Anterior cingulate cortex (tissue), 58 donors: ENCODE measurements at places on chromosomes 1 and 21.

DNA sequence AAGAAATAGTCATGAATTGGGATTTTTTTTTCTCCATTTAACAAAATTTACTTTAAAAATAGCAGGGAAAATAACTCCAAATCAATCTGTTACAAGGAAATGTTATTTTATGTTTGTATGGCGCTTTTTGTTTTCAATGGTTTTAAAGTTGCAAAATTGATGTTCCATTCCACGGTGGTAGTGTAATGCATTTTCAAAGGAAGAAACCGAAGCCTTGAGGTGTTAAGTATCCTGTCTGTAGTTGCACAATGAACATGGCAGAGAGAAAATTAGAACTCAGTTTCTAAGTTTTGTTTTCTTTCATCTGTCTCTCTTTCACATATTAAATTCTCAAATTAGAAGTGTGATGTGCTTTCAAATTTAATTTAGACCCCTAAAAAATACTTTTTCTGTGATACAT lies 841.8 kb downstream of the USP25 start:
- DNase-seq, result no peak

DNA sequence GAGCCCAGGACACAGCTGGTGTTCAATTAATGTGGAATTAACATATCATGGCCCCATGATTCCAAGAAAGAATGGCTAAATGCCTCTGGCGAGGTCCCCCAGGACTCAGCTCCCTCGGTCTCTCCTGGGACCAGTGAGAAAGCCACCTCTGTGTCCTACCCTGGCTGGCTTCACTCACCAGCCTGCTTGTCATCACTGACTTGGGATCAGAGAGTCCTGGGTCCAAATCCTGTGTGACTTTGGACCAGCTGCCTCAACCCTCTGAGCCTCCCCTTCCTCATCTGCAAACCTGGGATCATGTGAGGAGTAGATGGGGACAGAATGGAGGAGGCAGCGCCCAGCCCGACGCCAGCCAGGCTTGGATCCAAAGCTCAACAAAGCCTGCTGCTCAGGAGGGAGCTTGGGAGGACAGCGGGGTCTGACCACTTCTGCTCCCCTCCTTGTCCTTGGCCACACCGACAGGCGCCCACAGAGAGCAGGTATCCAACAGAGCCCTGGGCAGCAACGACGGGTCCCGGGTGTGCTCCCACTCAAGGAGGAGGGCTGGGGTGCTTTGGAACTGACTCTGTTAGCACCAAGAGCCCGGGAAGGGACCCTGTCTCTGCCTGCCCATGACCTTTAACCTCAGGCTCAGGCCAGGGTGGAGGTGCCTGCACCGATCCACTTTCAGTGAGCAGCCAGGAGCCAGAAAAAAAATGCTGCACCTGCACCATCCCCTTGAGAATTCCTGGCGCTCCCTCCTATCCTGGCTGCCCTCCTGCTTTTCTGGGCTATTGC lies 3.2 kb downstream of the SH2D5 start:
- no peak for DNase-seq

DNA sequence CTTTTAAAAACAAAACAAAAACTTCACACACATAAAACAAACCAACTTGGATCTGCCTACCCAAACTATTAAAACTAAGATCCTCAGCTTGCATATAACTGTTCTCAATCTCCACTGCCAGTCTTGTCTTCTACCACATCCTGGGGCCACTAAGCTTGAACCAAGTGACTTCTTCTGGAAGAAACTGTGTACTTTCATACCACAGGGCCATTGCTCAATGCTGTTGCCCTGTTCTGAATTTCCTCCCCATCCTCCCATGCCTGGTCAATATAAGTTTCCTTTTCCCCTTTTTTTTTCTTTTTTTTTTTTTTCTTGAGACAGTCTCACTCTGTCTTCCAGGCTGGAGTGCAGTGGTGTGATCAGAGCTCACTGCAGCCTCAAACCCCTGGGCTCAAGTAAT lies 109.9 kb downstream of the KIAA0319L start:
- no peak for DNase-seq

DNA sequence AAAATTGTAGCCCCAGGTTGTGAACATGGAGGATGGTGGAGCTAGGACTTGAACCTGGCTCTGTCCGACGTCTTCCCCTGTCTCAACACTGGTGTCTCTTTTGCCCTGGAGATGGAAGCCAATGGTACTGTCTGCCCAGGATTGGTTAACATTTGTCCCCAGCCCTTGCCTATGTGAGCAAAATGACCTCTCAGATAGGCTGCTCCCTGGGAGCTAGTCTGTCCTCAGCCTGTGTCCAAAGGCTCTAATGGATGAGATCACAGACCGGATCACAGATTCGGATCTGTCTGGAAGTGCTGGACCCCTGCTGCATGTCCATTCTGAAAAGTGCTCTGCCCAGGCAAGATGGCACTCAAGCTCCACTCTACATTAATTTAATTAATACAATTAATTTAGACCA lies 394.4 kb upstream of the VAMP3 start:
- no peak for DNase-seq

DNA sequence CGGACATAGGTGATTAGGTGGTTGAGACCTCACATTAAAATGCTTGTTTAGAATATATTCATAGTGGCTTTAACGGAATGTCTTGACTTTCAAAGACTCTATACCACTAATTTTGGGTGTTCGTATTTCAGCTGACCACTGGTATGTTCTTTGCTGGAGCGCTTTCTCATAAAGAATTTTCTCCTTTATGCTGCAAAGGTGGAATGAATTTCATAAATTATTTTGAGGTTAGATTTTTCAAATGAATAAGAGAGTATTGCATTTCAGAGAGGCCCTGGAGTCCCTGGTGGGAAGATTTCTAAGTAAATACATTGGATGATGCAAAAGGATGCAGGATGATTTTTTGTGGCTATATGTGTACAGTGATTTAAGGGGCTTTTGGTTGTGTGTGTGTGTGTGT lies 55.8 kb downstream of the HUNK start:
- no peak for DNase-seq

GRCh38 chr1:24933468-24933867 lies 3.4 kb upstream of the RUNX3 start:
- no peak for DNase-seq
